ENCODE measurements at places on chromosomes 3 and 15.
A peak's percentile ranks its signal among the peaks of the same experiment; 100 is the strongest.

- no peak for DNase-seq
Observed at GRCh38 chr3:125003859-125004595, 51.8 kb downstream of the HEG1 start.

- no peak for DNase-seq
Observed at GRCh38 chr15:69298697-69299441, at the start of gene PAQR5. Gene PAQR5, plus strand, starts transcription at chr15:69298912. Its CDS starts 61,169 bp downstream, at chr15:69360081.

DNA sequence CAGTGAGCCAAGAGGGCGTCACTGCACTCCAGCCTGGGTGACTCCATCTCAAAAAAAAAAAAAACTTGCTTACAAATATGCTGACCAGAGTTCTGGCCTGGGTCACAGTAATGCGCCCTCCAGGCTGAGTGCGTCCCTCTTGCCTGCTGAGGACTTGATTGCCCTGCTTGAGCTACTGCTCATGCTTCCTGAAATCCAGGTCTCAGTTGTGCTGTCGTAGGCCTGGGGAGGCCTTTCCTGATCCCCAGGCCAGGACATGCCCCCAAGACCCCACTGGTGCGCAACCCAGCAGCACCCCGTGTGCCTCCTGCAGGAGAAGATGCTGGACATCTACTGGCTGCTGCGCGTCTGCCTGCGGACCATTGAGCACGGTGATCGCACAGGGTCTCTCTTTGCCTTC is 7.3 kb downstream of the AMIGO3 start:
- no peak for DNase-seq

- DNase-seq, result no peak
Observed at GRCh38 chr3:69149586-69149985, 27.2 kb upstream of the LMOD3 start.

DNA sequence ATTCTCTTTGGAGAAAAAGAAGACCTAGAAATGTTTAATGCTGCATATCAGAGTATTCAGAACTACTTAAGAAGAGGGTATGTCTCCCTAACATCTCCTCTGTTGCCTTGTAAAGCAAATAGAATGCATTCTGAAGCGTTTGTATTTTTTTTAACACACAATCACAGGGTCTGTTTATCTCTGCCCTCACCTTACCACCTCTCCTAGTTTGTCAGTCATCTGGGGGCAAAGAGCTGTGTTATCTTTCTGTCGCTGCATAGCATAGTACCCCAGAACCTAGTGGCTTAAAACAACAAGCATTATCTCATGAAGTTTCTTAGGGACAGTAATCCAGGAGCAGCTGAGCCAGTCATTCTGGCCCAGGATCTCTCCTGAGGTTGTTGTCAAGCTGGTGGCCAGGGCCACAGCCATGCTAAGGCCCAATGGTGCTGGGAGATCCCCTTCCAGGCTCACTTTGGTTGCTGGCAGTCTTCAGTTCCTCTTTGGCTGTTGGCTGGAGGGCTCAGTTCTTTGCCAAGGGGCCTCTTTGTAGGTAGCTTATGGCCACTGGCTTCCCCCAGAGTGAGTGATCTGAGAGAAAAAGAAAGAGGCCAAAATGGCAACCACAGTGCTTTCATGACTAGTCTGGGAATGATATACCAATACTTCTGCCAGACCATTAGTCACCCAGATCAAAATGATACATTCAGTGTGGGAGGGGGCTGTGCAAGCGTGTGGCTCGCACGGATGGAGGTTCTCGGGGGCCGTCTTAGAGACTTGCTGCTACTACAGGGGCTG is 17.8 kb downstream of the EDEM1 start:
- DNase-seq, result no peak

DNA sequence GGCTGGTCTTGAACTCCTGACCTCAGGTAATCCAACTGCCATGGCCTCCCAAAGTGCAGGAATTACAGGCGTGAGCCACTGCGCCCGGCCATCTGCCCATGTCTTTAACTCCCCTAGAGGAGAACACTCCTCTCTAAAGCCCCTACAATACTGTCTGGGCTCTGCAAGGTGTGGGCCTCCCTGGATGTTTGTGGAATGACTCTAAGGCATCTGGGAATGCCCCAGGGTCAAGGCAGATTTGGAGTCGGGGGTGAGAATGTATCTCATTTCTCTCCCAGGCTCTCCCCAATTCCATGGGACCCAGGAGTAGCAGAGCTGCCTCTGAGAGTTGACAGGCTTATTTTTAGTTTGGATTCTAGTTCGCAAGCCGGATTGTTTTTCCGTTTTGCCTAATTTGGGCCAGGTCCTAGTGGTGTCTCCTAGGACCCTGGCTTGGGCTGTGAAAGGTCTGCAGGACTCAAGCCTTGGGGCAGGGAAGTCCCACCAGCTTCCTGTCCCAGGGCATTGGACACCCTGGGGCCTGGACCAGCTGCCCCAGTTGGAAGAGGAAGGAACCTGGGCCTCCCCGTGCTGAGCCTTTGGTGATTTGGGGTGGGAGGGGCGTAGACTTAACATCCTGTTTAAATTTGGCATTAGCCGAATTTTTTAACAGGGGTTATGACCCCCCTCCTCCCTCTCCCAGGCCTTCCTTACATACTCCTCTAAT is 53.5 kb downstream of the MAGEF1 start:
- DNase-seq, result no peak

DNA sequence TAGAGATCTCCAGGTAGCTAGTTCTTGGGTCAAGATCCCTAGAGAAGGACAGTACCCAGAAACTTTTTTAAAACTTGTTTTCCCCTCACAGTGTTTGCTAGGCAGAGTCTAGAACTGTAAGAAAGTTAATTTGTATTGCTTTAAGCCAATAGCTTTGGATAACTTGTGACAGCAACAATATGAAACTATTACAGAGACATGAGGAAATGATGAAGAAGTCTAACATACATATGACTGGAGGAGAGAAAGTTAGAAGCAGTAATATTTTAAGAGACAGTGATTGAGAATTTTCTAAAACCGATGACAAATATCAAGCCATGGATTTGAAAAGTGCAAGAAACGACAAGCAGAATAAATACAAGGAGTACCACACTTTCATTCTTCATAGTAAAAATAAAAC is 10.0 kb downstream of the HMG20A start:
- DNase-seq, result no peak

DNA sequence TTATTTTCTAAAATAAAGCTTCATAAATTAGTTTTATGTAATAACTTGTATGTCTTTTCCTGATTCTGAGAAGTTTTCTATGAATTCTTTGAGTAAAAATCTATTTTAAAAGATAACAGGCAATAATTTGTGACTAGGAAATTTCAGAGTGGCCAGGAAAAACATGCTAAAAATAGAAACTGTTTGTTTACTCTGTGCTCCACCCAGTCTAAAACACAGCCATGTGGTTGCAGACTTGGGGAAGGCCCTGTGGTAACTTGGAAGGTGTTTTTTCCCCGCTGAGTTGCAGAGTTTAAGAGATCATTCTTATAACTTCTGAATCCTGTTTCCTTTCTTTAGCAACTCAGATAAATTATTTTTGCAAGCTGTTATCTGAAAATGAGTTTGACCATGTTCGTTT is 21.9 kb downstream of the PLCL2 start:
- DNase-seq, result no peak

DNA sequence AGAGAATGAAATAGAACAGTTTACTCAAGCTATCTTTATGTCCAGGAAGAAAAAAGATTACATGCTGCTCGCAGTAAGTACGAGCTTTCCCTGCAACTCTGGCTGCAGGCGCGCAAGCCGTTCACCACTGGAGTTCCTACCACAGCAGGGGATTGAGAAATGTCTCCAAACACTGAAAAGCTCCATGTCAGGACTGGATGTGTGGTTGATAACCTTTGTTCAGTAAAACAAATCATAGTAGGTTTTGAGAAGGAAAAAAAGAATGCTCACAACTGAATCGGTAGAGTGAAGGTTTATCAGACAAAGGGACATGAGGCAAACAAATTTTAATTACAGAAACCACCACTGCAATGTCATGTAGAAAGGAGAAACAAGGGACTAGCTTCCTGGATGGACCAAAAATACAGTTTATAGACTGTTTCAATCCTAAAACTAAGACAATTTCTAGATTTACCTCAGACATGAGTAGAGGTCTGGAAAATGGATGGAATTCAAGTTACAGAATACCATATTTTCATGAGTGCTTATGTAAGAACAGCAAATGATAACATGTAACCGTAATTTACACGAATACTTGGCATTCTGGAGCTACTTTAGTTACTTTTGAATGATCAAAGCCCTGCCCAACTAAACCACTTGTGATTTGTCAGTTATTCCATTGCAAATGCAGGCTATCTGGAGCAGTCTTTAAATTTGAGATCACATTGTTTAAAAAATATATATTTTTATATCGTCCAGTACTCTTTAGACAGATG is 471.1 kb downstream of the SHQ1 start:
- no peak for DNase-seq

GRCh38 chr3:49006408-49007067 is 653 bp upstream of the WDR6 start:
- no peak for DNase-seq

DNA sequence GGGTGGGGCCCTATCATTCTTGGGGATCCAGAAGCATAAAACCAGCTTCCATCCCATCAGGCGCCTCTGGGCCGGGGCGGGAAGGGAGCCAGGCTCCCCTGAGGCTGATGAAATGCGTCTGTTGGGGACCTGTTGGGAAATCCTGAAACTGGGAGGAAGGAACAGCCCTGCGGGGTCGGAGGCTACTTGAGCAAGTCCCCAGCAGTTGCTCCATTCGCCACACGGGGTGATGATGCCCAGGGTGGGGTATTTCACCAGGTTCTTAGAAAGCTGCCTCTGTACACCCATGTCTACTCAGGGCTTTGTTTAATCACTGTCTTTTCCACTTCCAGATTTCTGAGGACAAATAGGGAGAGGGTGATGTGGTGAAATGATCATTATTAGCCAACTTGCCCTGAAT is 25.4 kb upstream of the TSEN2 start:
- no peak for DNase-seq

DNA sequence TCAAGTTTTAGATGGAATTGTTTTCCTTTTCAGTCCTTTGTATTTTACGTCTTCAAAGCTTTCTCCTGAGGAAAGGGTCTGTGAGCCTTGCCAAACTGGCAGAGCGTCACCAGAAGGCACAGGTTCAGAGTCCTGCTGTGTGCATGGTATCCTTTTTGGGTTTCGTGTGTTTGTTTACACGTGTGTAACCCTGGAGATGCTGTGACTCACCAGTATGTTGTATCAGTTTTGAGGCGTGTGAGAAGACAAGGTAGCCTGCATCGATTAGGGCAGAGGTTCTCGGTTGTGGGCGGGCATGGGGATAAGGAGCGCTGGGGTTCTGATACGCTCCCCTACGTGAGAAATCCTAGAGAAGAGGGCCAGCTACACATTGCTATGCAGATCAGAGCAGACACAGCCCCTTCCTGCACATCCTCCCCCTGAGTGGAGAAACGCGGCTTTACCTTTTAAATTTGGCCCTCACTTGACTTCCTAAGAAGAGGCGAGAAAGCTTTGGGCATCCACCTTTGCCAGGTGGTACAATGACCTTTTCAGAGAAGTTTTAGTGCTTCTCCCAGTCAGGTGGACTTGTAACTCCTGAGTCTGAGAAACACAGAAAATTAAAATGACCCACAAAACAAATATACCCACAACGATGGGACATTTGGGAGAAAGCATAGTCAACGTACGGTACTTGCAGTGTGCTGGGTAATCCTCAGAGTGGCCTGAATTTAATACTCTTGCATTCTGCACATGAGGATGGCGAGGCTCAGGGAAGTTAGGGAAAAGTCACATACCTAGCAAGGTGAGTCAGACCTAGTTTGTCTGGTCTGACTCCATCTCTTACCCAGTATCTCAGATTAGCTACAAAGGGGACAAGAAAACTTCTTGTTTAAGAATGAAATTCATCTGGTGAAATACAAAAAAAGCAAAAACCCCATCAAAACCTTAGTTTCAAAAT is 38.1 kb downstream of the TRAK1 start:
- no peak for DNase-seq

- peak; percentile 90 for DNase-seq
Observed at GRCh38 chr15:51162865-51163762, 68.4 kb upstream of the TNFAIP8L3 start.

- no peak for DNase-seq
Observed at GRCh38 chr3:17805461-17805940, 63.1 kb upstream of the TBC1D5 start.

GRCh38 chr15:50358845-50359244 is 3.8 kb upstream of the GABPB1 start:
- no peak for DNase-seq

DNA sequence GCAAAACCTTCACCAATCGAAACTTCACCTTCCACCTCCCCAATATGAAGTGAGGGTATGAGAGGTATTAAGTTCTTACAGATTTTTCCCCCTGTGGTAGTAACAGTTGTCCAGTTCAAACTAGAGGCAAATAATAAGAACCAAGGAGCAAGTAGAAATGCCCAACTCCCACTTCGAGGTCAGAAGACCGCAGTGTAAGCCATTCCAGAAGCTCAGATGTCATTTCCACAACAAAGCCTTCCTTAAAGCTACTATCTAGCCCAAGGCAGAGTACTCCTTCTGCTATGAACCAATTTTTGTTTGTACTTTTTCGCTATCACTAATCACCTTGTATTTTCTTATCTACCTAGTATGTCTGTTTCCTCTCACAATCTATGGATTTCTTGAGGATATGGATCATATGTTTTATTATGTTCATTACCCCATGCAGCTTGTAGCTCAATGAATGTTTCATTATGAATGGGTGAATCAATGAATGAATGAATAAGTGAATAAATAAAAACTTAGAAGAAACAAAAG is 235.7 kb upstream of the KCNMB2 start:
- no peak for DNase-seq

DNA sequence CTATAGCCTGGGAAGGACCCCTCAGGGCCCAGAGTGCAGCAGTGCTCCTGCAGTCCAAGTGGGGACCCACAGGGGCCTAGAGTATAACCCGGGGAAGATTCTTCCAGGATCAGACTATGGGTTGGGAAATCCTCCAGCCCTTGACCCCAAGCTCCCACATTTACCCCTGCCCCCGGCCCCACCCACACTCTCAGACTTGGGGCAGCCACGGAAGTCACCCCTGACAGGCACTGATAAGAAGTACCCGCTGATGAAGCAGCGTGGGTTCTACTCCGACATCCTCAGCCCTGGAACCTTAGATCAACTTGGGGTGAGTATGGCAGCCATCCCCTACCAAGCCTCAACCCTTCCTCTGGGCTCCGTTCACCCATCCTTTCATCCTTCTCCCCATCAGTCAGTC is 6.3 kb downstream of the DNAH1 start:
- no peak for DNase-seq

Data from pons (tissue), 1 donor.